ENCODE measurements at places on chromosomes 16 and 17.
A peak's percentile ranks its signal among the peaks of the same experiment; 100 is the strongest.

DNA sequence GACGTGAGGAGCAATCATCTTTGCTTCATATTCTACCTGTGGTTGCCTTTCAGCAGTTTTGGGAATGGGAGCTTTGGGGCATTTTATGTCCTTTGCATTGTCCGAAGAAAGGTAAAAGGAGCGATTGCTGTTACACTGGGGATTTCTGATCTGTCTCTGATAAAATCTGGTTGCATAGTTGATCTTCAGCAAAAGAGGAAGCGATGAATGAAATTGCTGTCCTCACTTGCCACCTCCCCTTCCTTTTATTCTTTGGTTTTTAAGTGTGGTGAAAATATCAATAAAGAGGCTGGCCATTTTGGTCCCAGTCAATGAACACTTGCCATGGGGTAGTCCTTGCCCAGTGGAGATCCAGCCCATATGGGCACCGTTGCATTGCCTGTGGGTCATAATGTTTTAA lies 236.8 kb downstream of the MSI2 start:
- no peak for DNase-seq

GRCh38 chr16:48117217-48118105 lies 38.3 kb downstream of the ABCC12 start:
- no peak for DNase-seq

- no peak for DNase-seq
Observed at GRCh38 chr16:13940397-13940933, 20.5 kb downstream of the ERCC4 start.

DNA sequence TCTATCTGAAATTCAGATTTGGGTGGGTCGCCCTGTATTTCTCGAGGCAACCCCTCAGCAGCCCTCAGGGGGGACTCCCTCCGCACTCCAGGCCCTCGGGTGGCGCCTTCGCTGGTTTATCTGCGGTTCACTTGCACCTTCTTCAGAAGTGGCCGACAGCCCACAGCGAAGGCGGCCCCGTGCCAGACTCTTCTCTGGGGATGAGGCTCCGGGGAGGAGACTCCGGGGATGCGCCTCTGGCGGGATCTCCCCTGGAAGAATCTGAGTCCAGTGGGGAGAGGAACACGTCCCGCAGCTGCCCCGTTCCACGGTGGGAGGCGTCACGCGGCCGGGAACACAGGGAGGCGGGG lies 63.9 kb upstream of the DNAJA2 start:
- DNase-seq = no peak

DNA sequence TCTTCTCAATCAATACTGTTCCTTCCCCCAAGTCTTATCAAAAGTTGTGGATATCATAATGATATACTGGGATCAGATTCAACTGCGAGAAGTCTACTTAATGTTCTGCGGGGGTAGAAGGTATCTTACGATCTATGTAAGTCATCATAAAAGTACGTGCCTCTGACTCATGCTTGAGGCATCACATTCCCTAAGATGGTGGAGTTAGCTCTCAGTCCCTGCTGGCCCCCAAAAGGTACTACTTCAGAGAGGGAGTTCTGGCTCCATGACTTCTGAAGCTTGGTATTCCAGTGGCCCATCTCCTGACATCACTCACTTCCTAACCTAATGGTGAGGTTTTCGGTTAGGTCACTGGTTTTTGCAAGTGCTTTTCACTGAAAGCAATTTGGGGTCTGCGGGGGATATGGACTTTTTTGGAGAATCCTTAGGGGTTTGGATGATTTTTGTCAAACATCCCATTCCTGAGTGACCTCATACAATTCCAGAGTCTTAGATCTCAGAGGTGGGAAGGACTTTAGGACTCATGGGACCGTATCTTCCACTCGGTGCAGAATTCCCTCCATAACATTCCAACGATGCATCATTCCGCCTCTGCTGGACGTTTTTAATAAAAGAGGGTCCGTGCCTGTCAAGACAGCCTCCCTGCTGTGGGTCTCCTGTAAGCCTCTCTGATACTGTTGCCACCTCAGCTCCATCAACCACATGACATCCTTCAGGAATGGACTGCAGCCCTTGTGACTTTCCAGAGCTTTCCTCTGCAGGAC lies 74.3 kb downstream of the DYNLRB2 start:
- no peak for DNase-seq

DNA sequence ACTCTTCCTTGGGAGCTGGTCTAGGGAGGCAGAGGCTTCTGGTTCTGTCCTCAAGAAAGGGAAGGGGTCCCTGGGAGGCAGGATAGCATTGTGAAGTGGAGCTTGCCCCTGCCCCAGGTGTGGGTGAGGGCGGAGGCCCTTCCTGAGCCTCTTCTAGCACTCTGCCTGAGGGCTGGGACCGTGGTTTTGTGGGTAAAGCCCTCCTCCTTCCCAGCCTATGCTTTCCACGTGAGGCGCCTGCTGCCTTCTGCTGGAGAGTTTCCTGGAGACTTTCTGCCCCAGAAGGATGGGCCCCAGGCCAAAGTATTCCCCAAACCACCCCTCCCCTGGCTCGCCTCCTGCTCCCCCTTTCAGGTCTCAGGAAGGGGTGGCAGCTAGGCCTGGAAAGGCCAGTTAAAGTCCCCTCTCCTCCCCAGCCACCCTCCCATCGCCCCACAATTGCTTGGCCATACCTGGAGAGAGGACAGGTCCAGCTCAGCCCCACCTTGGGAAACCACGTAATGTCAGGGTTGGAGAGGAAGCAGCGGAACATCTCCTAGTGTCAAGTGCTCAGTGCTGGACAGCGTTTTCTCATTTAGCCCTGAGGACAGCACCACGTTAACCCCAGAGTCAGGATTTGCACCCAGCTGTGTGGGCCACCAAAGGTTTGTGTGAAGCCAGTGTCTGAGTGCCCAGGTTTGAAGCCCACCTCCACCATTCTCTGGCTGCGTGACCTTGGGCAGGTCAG lies 5.6 kb downstream of the SBK1 start:
- no peak for DNase-seq

GRCh38 chr16:68033101-68033500 lies 10.0 kb downstream of the DUS2 start:
- no peak for DNase-seq

GRCh38 chr17:50517504-50518383 lies 9.5 kb downstream of the MYCBPAP start:
- no peak for DNase-seq

GRCh38 chr17:48908853-48909394 lies 717 bp downstream of the UBE2Z start:
- DNase-seq = peak; percentile 51

DNA sequence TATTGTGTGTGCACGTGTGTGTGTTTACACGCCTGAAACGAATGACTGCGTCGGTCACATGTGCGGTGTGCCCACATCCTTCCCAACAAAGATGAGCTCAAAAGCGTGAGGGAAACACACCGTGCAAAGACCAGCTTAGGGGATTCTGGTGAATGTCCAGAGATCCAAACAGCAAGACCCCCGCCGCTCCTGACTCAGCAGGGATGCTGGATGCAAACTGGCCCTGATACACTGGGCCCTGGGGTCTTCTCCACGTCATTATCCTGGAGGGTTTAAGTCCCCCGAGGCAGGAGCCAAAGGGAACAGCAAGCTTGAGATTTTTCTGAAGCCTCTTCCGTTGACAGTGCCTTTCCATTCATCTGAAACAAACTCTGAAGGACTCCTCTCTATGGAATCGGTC lies 59.2 kb downstream of the TBC1D16 start:
- DNase-seq = no peak

DNA sequence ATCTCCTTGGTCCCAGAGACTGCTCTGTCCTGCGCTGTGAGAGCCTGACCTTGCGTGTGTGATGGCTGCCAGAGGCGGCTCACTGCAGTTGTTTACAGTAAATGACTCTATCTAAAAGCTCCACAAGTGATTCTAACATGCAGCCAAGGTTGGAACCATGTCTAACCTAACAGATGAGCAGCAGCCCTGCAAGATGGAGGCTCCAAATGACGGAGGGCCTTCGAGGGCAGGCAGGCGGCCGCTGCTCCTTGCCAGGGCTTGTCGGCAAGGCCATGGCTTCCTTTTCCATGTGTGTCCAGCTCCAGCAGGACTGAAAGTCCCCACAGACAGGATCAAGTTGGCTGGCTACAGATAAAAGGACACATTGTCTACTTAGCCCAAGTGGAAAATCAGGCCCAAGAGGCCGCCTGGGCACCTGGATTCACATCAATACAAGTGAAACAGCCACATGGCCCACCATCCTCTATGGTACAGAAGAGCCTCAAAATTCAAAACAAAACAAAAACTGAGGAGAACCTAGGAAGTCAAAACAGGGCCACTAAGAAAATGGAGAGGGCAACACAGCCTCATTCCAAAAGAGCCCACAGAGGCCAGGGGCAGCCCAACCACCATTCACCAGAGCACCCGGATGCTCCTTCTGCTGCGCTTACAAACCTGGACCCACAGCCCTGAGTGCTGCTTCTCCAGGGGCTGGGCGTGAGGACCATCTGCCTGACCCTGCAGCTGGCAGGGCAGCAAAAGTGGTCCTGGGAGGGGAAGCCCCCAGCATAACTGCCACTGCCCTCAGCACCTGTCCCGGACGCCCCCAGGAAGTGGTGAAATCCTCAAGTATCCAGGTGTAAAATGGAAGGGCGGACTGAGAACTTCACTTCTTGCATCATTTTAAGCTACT lies 65.0 kb downstream of the AMFR start:
- DNase-seq = no peak

DNA sequence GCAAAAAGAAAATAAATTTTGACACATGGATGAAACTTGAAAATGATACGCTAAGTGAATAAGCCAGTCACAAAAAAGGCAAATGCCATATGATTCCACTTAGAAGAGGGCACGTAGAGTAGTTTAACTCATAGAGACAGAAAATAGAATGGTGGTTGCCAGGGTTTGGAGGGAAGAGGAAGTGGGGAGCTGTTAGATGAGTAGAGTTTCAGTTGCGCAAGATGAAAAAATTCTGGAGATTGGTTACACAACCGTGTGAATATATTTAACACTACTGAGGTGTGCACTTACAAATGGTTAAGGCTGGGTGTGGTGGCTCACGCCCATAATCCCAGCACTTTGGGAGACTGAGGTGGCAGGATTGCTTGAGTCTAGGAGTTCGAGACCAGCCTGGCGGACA lies 93.4 kb upstream of the TMEM132E start:
- DNase-seq = no peak

DNA sequence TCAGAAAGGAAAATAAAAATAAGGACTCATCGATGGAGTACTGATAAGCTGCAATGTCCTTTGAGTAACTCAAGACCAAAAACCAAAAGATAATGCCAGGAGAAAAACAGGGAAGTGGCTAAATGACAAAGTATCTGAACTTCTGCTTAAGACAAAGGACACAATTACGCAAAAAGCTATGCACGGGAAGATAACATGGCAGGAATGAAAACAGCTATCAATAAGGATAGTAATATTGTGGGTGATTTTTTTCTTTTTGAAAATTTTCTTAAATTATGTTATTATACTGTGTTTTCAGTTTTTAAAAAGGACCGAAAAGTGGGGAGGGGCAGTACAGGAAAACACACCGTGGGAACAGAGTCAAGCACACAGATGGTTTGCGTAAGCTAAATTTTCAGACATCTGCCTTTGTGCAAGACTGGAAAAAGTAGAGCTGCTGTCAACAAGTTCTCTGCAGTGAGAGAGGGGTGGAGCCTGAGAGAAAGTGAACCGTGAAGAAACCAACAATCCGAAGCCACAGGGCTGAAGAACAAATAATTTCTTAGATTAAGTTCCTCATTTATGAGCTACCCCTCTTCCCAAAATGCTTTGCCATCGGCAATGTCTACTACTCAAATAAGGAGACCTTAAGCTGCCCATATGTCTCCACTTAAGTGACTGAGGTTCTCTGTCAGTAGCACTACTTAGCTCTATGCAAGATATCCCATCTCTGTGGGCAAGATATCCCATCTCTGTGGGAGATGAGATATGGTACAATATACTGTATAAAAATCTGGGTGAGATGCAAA lies 99.9 kb upstream of the CORO6 start:
- no peak for DNase-seq

DNA sequence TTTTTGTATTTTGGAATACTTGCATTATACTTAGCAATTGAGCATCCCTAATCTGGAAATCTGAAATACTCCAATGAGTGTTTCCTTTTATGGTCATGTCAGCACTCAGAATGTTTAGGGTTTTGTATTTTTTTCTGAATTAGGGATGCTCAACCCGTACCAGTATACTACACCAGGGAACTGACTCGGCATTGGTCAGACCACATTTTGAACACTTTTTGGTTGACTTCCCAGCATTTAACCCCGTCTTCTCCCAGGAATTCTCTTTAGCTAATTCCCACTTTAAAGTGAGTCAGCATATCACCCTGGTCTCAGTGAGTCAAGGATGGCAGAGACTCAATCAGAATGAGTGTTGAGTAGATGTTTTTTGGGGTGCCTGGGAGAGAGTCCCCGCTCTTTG lies 177.9 kb downstream of the SPECC1 start:
- no peak for DNase-seq

DNA sequence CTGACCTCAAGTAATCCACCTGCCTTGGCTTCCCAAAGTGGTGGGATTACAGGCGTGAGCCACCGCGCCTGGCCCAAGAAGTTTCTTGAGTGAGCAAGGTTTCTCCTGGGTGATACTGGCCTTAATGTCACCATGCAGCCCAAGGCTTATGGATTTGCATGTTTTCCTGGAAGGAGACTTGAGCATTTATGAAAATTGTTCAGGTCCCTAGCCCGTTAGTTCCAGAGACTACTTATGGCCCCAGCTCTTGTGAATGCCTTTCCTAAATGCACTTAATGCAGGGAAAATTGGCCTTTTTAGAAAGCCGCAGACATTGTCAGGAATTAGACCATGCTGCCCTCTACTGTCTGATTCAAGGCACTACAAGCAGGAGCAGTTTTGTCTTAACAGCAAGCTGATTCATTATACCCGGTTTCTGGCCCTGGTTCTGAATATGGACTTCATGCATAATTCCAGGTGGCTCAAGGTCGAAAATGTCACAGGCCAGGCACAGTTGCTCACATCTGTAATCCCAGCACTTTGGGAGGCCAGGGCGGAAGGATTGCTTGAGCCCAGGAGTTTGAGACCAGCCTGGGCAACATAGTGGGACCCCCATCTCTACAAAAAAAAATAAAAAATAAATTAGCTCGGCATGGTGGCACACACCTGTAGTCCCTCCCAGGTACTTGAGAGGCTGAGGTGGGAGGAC lies 91.3 kb downstream of the SNX29 start:
- DNase-seq = peak; percentile 57

GRCh38 chr17:35855965-35856364 lies 12.7 kb downstream of the HEATR9 start:
- DNase-seq = no peak

GRCh38 chr17:21034340-21035235 lies 8.2 kb downstream of the USP22 start:
- DNase-seq = no peak

- no peak for DNase-seq
Observed at GRCh38 chr17:63290351-63290750, 155.8 kb downstream of the CYB561 start.

DNA sequence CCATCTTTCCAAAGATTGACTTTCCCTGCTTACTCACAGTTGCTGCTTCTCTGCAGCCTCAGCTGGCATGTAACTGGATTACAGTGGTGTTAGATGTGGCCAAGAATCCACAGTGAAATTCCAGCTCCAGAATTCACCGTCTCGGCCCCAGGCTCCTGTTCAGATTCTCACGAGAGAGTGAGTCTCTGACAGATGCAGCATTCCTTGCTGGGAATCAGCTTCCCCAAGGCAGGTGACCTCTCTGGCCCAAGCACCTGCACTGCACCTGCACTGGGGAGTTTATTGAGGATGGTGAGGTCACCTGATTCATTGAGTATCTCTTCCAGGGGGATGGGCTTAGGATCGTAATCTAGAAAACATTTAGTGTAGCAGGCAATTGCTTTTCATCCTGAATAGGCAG lies 600.5 kb upstream of the RBFOX1 start:
- no peak for DNase-seq

- DNase-seq = peak; percentile 54
Observed at GRCh38 chr17:76278952-76279741, 14.0 kb downstream of the UBALD2 start.
